ENCODE measurements at places on chromosomes 3 and 15.
A peak's percentile ranks its signal among the peaks of the same experiment; 100 is the strongest.

- no peak for DNase-seq
These were observed 181.6 kb downstream of the MFSD1 start for GRCh38 chr3:158983216-158984099.

GRCh38 chr3:127802606-127803005 lies 19.7 kb downstream of the MGLL start:
- DNase-seq: no peak

GRCh38 chr3:53156368-53156834 lies 4.6 kb upstream of the PRKCD start:
- DNase-seq: no peak

DNA sequence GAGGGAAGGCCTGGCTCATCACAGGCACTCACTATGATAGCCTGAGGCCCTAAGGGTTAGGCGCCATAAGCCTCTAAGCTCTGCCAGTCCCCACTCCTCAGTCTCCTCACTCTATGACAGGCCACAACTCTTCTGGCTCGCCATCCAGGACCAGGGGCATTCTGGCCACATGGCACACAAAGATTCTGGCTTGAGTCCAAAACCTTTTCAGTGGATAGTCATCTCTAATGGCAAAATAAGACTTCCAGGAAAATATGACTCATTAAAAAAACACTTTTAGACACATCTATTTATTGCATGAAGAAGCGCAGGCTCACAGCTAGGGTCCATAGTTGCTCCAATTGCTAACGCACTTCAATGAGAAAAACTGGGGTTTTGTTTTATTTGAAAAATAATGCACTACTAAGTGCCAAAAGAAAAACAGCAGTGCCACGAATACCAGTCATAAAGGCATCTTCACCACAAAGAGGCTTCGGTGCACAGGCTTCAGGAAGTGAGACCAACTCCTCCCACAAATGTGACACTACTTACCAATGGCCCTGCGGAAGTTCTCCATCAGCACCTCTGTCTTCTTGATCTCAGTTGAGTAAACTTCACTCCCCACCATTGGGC lies 11.1 kb downstream of the RUVBL1 start:
- DNase-seq: no peak

DNA sequence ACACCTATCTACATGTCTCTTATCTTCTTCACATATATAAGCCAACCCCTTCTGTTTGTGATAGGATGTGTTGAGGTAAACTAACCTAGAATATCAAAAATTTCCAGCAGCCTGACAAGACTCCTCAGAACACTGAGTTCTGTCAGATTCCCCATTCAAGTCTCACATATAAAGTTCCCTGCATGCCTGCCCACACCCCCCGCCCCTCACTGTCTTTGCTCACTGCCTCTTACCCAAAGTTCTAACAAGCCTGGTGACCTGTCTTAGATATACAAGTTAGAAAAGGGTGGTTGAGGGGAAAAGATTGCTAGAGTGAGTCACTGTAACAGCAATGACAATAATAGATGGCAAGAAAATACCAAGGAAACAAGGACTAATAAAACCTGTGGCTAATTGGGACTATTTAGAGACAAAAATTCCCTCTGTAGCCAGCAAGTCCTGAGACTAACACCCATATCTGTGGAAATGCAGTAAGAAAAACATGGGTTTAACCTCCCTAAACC lies 40.1 kb downstream of the FBXO22 start:
- no peak for DNase-seq

- peak; percentile 76 for DNase-seq
These were observed 3.7 kb downstream of the SETMAR start for GRCh38 chr3:4306860-4307259.

- no peak for DNase-seq
These were observed 95.8 kb upstream of the UMPS start for GRCh38 chr3:124634210-124635168.

DNA sequence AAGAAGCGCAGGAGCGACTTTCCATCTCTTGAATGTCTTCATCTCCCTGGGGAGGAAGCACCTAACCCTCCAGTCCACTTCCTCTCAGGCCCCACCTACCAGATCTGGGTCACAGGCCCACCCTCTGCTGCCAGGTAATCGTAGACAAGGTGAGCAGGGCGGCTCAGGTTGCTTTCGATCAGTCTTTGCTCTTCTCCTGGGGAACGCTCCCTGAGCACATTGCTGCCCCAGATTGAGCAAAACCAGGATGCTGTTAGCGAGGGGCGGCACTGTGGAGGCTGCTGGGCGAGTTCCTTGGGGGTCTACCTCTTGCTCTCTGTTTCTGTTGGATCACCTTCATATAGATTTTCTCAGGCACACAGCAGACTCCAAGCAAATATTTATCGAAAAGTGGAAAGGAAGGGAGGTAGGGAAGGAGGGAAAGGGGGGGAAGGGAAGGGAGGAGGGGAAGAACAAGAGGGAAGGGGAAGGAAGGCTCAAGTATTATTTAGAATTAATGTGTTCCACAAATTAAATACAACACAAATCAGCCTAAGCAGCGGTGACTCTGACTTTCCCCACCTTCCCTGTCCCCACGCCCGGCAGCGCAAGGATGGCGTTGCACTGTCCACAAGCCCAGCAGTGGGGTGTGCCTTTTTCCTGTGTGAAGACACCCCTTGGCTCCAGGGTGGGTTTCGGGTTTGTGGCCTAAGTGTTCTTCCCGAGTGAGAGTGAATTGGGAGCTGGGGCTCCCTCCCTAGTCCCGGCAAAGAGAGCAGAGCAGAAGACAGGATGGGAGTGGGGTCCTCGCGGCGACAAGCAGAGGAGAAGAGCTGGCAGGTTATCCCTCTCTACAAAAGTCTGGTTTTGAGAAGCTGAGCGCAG lies 6.1 kb upstream of the PCSK6 start:
- DNase-seq: no peak

- no peak for DNase-seq
These were observed 183.7 kb downstream of the RPLP1 start for GRCh38 chr15:69636169-69636915.

- DNase-seq: no peak
These were observed 21.8 kb upstream of the GPR156 start for GRCh38 chr3:120306519-120307455.

GRCh38 chr15:76382987-76383728 lies 46.6 kb downstream of the ISL2 start:
- DNase-seq: no peak

- peak; percentile 12 for DNase-seq
These were observed 81.6 kb upstream of the CHMP2B start for GRCh38 chr3:87145553-87145952.

DNA sequence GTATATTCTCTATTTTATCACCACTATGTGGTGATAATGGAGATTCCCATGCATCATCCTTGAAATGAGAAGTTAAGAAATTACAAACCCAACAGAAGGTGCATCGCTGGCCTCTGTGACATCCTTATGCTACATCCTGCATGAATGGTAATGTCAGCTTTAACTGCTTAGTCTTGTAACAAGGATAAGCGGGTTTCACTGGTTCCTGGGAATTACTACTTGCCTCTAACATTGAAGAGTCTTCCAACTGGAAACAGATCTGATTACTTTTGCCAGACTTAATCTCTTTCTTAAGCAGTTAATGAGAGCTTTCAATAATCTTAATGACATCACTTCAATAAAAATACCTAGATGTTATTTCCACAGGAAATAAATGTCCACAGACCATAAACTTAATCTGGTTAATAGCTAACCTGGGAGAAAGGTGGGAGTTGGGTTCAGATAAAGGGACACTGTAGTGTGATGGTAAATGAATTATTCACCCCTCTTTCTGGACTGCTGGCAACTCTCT lies 44.0 kb downstream of the FMN1 start:
- DNase-seq: no peak

DNA sequence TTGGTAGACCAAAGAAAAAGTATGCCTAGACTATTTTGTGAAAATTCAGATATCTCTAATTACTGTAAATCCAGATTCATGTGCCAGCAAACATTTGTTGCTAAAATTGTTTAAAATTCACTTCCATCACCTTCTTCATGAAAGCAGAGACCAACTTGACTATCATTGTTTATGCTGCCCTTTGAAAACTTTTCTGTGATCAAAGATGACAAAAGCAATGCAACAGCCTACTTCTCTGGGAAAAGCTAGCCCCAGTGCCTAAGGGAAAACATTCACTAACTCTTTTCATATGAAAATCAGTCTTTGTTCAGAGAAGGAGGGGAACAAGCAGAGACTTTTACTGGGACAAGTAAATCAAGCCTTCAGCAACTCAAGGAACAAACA lies 178.0 kb upstream of the P2RY1 start:
- DNase-seq: no peak

DNA sequence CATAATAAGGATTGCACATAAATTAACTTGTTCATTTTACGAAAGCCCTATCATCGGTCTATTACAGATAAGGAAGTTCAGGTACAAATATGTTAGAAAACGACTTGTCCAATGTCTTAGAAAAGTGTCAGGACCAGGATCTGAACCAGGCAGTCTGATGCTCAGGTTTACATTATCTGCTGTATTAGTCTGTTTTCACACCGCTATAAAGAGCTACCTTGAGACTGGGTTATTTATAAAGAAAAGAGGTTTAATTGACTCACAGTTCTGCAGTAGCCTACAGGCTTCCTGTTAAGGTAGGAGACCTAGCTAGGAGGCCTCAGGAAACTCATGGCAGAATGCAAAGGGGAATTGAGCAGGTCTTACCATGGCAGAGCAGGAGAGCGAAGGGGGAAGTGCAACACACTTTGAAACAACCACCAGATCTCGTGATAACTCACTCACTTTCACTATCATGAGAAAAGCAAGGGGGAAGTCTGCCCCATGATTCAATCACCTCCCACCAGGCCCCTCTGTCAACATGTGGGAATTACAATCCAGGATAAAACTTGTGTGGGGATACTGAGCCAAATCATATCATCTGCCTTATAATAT lies 45.8 kb upstream of the GOLIM4 start:
- no peak for DNase-seq

DNA sequence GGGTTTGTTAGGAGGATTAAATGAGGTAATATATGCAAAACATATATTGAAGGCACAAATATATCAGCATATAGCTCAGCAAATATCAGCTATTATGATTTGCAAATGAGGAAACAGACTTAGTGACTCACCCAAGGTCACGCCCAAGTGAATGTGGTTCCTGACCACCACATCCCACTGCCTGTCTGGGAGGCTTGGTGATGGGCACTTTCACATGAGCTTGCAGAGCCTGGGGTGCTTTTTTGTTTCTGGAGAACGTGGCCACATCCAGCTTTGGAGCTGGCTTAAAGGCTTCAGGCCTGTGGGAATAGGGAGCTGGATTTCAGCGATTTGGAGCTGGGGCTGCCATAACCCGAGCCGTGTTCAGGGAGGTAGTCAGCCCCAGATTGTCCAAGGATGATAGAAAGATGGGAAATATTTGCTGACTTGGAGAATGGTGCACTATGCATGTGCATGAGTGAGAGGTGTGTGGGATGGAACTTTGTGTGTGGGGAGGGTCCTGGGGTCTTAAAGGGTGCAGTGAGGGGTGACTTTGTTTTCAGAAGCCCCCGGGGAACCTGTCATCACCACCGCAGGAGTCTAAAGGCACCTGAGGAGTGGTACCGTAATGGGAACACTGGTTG lies 12.0 kb upstream of the FGD5 start:
- no peak for DNase-seq

DNA sequence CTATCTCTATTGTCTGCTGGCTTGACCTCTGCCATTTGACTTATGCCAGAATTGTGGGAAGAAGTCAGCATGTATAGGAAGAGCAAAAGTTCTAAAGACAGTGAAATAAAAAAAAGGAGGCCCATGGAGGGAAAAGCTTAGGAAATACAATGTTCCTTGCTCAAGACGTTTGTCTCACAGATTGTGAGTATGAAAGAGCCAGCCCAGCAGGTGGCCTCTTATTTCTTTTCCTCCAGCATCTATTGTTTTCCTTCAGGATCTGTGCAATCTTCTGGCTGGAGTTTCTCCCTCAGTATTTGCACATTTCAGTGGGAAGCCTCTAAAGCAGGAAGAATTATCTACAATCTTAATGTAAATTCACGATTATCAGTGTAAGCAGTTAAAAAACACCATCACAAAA lies 43.7 kb downstream of the ZDHHC3 start:
- DNase-seq: no peak

- peak; percentile 36 for DNase-seq
These were observed 451 bp downstream of the ONECUT1 start for GRCh38 chr15:52789601-52790168.

GRCh38 chr15:91125162-91125561 lies 25.1 kb downstream of the SV2B start:
- no peak for DNase-seq

- peak; percentile 32 for DNase-seq
These were observed 294.8 kb downstream of the MCTP2 start for GRCh38 chr15:94526071-94526689.

DNA sequence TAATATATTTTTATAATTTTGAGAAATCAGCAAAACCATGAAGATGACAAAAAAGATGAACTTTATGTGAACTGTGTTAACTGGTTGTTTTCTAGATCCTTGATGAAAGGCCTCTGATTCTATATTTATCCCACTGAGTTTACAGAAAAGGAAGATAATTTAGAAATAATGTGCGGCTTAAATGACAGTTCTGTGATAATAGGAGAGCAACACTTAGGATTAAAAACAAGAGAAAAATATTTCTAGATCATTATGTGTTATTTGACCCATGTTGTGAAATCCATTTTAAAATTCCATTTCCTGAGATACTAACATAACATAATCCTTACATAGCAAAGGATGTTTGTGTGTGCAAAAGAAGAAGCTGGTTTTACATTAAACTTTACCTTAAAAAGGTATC lies 598.0 kb downstream of the DIPK2A start:
- no peak for DNase-seq

DNA sequence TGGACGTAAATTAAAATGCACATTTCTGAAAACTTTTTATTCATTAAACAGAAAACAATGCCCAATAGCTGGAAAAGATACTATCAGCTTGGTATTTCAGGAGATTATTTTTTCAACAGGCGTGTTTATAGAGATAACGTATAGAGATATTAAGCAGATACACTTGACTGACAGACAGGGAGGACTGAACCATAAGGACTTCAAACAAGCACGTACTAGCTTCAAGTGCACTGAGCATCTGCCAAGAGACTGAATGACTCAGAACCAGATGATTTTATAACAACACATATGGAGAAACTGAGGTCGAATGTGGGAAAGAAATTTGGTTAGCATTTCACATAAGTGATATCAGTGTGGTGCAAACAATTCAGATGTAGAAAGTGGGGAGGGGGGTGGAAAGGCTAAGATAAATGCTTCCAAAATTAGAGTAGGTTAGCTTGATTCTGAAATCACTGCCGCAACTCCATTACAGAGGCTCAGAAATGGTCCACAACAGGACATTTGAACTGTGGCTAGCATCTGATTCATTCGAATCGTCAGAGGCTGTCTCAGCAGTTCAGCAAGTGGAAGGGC lies 103.5 kb downstream of the SEMA6D start:
- DNase-seq: peak; percentile 79
